SK-N-SH (cell line): ENCODE measurements at places on chromosomes 6 and 20. TPM values are rescaled to one million over a fixed set of nuclear protein-coding genes. Genes with fewer than 3 reads are reported as not detected.

GLP1R gene
- not detected in 2 replicates for polyA plus RNA-seq

MYBL2 gene
- polyA plus RNA-seq = 7.3 and 9.7 TPM in 2 replicates

RHAG gene
- not detected in 2 replicates for polyA plus RNA-seq

BPIFB2 gene
- not detected in 2 replicates for polyA plus RNA-seq

GTSF1L gene
- polyA plus RNA-seq = not detected in 2 replicates

IYD gene
- polyA plus RNA-seq = not detected in 2 replicates

CALHM6 gene
- polyA plus RNA-seq = 0.31 and 0.51 TPM in 2 replicates

RCAN2 gene
- polyA plus RNA-seq = not detected in 2 replicates

LAMA2 gene
- polyA plus RNA-seq = 0.21 and 0.92 TPM in 2 replicates

FAM50B gene
- polyA plus RNA-seq = 12.9 and 13.8 TPM in 2 replicates

BPIFB3 gene
- not detected in 2 replicates for polyA plus RNA-seq

MUC22 gene
- 0.12 and 0.13 TPM in 2 replicates for polyA plus RNA-seq

GPX5 gene
- polyA plus RNA-seq = not detected in 2 replicates

SF3B5 gene
- polyA plus RNA-seq = 281 and 316 TPM in 2 replicates

UCKL1 gene
- 70.3 and 71.6 TPM in 2 replicates for polyA plus RNA-seq

NOTCH4 gene
- 2.5 and 2.8 TPM in 2 replicates for polyA plus RNA-seq

PRKN gene
- 0.76 and 0.83 TPM in 2 replicates for polyA plus RNA-seq

VWA7 gene
- polyA plus RNA-seq = 0.45 and 0.56 TPM in 2 replicates

OR2H1 gene
- polyA plus RNA-seq = not detected in 2 replicates

KCNQ5 gene
- polyA plus RNA-seq = 3.2 and 3.7 TPM in 2 replicates

ANKRD66 gene
- polyA plus RNA-seq = not detected in 2 replicates

SNAP91 gene
- polyA plus RNA-seq = 0.64 and 2.0 TPM in 2 replicates

SMIM28 gene
- not detected in 2 replicates for polyA plus RNA-seq

IP6K3 gene
- polyA plus RNA-seq = 0.13 and 0.21 TPM in 2 replicates

NFS1 gene
- polyA plus RNA-seq = 75.6 and 89.7 TPM in 2 replicates

CLDN20 gene
- polyA plus RNA-seq = 0.07 TPM in 1 of 2 replicates, not detected in the other
